ENCODE measurements at places on chromosomes 1 and 21.

- no peak for DNase-seq
Observed at GRCh38 chr1:196497817-196498216, 110.4 kb downstream of the KCNT2 start.

- DNase-seq = no peak
Observed at GRCh38 chr1:69090170-69090569, 477.6 kb upstream of the LRRC7 start.

DNA sequence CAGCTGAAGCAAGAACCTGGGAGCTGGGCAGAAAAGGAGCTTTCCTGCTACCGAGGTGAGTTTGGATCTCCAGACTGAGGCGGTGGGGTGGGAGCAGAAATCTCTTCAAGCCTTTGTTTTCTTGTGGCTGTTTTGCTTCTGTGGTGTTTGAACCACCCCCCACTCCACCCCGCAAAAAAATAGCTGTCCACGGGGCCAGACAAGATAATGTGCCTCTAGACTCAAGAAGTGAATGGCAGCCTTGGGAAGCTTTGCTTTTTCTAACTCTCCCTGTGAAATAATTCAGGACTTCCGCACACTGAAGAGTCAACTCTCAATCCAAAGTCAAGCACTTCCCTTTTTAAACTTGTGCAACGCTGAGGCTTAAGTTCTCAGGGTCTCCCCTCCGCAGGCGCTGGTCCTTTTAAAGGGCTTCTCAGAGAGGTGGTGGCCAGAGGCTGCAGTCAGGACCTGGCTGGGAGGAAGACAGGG is 159.6 kb upstream of the COA6 start:
- no peak for DNase-seq

- DNase-seq = no peak
Observed at GRCh38 chr1:42784946-42785693, at the start of gene TMEM269. Gene TMEM269, plus strand, starts transcription at chr1:42784991. Its CDS starts 4,903 bp downstream, at chr1:42789894.

- no peak for DNase-seq
Observed at GRCh38 chr1:94279462-94279861, 42.1 kb upstream of the ARHGAP29 start.

GRCh38 chr1:233912447-233912846 is 8.0 kb downstream of the SLC35F3 start:
- DNase-seq = no peak

DNA sequence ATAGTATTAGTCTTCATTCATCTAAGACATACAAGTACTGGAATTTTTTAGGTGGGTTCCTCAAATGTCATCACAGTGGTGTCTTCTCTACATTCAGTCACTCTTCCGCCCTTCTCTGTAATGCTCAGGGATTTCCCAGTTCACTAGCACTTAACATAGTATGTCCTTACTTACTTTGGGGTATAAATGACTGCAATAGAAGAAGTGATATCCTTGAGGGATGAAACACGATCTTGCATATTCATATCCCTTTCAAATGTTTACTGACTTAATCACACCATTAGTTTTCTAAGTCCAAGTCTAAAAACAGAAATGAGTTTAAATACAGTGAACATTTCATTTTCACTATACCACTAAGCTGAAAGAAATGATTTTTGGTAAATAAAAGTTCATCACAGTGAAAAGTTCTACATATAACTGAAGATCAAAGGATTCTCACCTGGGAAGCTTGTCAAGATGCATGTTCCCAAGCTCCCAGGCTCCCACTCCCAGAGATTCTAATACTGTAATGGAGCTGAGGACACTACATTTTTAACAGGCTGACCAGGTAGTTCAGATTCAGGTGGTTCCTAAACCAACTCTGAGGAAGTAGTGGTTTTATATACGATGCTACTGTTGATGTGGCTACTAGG is 29.7 kb downstream of the MRPL39 start:
- DNase-seq = no peak

DNA sequence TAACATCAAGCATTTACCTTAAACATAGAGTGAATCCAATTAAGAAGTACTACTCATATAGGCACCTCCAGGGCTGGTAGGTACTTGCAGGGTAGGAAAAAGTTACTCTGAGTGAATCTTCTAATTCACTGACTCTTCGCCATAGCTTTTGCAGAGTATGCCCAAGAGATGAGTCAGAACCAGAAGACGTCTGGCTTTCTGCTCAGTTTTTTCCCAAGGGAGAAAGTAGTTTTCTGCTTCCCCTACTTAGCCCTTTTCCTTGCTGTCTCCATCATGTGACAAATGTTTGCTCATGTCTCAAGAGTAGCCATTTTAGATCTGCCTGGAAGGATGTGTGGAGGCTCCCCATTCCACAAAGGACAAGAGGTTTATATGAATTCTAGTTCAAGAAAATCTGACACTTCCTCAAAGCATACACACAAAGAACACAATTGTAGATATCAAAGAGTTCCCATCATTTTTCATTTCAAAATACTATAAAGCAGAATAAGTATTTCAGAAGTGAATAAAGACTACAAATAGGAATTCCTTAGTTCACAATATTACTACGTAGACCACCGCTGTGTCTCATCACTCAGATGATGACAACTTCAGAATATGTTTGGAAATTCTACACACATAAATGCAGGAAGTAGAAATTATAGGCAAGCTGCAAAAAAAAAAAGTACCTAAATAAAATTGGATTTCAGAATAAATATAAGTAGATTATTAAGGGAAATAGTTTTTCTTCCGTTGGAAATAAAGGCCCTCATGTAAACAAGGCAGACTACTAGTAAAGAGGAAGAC is 98.5 kb downstream of the ASH1L start:
- no peak for DNase-seq

GRCh38 chr1:15178571-15179484 is 25.3 kb downstream of the TMEM51 start:
- DNase-seq = no peak

GRCh38 chr1:201250326-201251011 is 32.8 kb upstream of the PKP1 start:
- no peak for DNase-seq

DNA sequence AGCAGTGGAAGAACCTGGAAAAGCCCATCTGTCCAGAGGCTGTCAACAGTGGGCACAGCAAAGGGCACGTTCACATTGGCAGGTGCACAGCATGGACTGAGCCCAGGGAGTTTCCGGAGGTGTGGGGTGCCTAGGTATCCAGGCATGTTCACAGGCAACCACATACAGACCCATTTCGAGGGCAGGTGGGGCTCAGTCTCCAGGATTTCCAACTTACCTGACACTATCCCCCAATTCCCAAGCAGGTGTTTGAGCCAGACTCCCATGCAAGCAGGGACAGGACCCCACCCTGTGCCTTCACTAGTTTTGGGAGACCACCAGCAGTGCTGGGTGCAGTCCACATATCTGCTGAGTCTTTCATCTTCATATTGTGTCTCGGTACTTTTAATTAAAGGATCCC is 65.0 kb upstream of the IRF2BP2 start:
- DNase-seq = no peak

GRCh38 chr1:85048296-85049064 is at the start of gene MCOLN3:
Gene MCOLN3, minus strand, starts transcription at chr1:85048500. Its CDS starts 3,140 bp downstream, at chr1:85045360.
- DNase-seq = no peak

DNA sequence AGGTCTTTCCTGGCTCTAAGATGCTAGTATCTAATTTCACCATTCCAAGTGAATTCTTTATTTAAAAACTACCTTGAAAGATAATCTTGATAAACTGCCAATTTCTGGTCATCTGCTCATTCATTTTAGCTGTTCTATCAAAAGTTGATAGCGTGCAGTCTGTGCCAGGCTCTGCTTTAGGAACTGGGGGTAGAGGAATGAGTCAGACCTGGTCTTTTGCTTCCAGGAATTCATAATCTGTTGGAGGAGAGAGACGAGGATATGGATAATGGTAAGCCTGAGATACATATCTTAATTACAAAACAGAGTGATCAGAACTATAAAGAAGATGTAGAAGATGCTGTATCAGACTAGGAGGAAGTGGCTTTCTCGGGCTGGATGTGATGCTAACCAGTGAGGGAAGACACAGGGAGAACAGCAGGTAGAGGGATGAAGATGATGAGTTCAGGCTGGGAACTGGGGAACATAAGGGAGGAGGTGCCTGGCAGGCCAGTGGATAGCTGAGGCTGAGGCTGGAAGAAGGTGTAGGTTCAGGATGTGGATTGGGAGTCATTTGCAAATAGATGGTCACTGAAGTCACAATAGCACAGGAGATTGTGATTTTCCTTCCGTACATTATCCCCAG is 12.3 kb upstream of the PHC2 start:
- DNase-seq = no peak

DNA sequence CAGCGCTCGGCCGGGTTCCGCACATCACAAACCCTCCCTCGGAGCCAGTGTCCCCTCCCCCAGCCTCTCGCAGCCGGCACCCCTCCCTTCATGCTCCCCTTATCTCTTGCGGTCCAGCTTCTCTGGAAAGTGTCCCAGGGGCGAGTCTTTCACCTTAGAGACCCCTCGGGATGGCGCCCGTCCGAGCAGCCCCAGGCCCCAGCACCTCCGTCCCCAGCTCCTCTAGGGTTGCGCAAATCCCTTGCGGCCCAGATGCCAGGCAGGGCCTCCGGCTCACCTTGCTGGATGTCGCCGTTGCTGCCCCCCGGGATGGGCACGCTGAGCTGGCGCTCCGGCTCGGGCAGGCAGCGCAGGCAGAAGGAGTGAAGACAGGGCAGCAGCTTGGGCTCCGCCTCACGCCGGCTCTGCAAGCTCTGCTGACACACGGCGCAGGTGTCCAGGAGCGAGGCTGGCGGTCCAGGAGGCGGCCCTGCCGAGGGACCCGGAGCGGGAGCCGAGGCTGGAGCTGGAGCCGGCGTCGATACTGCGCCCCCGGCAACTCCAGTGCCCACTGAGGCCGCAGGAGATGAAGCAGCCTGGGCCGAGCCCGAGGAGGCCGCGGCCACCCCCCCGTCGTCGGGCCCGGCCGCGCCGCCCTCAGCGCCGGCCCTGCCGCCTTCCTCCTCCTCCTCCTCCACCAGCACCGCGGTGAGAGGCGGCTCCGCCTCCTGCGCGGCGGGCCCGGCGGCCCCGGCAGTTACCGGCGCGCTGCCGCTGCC is 550 bp downstream of the TRIM33 start:
- no peak for DNase-seq

DNA sequence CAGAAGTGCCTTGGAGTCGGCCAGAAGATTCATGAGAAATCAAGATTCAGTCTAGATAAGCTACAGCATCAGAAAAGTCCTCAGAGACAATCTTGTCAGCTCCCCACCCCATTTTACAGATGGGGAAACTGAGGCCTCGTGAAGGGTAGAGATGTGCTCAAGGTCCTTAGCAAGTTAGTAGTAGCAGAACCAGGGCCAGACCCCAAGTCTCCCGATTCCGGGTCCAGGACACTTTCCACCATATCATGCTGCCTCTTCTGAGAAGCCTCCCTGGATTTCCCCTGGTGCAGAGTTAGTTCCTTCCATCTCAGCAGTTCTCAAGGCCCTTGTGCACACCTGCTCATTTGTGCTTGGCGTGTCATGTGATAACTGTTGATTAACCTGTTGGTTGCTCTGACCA is 91.5 kb upstream of the ACTL8 start:
- no peak for DNase-seq

GRCh38 chr1:8213676-8214075 is 104.2 kb upstream of the SLC45A1 start:
- DNase-seq = no peak

GRCh38 chr1:155983191-155984024 is 5.1 kb upstream of the ARHGEF2 start:
- peak; percentile 56 for DNase-seq

- no peak for DNase-seq
Observed at GRCh38 chr1:113901191-113901590, 3.4 kb downstream of the AP4B1 start.

GRCh38 chr21:43805275-43805800 is 16.0 kb downstream of the RRP1 start:
- peak; percentile 67 for DNase-seq

DNA sequence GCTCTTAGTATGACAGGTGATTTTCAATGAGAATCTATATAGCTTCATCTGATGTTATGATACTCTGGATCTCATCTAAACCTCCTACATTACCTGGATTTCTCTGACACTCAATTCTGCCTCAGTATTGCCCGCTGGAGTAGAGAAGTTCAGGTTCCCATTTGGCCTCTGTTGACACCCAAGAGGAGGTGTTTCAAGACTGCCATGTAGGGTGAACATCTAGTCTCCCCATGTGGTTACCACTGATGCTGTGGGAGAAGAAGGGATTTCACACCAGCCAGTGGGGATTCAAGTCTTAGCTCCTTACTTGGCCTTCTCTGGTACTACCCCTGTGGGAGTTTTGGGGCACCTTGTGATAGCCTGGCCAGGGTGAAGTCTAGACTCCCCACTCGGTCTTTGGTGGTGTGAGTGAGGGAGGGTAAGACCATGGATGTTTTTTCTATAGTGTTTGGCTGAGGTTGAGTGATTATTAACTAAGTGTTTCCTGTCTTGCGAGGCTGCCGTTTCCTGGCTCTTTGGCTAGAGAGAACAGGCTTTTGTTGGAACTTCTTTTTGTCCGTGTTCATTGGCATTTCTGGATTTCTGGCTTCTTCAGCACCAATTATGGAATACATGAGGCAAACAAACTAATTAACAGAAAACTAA is 90.7 kb downstream of the RHOU start:
- no peak for DNase-seq

DNA sequence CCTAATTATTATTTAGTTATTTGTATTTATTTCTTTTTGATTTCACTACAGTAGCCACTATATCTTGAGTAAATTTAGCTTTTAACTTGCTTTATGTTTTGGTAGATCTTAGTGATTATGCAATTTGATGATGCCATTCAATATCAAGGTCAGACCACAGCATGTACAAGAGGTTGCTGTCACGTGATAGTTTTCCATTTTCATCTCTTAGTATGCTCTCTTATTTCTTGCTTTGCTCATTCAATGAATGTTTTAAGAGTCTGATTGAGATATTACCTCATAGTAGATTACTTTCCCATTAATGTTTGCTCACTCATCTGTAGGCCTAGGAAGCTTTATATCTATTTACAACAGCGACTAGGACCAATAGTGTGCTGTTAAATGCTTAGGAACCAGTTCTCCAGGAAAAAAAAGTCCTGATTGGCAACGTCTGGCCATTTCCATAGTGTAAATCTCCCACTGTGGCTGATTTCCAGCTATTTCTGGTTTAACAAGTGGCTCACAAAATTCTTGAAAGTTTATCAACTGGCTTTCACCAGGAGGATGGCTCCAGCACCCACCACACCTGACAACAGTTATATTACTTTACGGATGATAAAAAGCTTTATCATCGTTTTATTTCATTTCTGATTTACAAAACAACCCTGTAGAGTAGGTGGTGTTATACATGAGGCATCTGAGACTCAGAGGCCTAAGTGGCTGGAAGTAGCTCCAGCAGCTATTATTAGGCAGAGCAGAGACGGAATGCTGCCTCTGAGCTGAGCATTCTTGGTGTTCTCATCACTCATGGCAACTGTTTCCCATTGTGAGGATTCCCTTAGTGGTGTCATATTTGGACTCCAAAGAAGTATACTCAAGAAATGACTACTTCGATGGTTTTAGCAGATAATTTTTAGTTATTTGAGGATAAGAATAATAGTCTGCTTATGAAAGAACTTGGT is 235.2 kb downstream of the DISC1 start:
- no peak for DNase-seq

DNA sequence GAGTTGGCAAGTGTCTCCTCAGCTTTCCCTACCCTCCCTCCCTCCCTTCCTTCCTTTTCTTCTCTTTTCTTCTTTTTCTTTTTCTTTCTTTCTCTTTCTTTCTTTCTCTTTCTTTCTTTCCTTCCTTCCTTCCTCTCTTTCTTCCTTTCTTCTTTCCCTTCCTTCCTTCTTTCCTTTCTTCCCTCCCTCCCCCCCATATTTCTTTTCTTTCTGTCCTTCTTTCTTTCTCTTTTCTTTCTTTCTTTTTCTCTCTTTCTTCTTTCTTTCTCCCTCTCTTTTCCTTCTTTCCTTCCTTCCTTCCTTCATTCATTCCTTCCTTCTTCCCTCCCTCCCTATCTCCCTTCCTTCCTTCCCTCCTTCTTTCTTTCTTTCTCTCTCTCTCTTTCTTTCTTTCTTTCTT is 18.6 kb upstream of the TTC22 start:
- no peak for DNase-seq
